ENCODE measurements at places on chromosomes 1 and 21.
A peak's percentile ranks its signal among the peaks of the same experiment; 100 is the strongest.

GRCh38 chr1:229907884-229908638 lies 159.0 kb upstream of the GALNT2 start:
- DNase-seq: no peak

DNA sequence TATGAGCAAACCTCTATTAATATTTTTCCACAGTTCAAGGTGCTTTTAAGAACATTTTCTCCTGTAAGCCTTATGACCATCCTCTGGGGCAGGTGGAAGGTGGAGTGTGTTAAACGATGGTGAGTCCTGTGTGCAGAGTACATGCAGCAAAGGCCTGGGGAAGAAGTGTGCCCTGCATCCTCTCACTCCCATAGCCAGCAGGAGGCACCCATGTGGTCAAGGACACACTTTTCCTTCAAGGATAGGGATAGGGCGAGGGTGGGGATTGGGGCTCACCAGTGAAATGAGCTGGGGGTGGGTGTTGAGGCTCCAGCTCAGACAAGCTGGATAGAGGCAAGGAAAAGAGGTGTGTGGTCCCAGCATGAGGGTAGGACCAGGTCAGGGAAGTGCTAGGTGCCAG lies 120.8 kb upstream of the KCNE2 start:
- no peak for DNase-seq

DNA sequence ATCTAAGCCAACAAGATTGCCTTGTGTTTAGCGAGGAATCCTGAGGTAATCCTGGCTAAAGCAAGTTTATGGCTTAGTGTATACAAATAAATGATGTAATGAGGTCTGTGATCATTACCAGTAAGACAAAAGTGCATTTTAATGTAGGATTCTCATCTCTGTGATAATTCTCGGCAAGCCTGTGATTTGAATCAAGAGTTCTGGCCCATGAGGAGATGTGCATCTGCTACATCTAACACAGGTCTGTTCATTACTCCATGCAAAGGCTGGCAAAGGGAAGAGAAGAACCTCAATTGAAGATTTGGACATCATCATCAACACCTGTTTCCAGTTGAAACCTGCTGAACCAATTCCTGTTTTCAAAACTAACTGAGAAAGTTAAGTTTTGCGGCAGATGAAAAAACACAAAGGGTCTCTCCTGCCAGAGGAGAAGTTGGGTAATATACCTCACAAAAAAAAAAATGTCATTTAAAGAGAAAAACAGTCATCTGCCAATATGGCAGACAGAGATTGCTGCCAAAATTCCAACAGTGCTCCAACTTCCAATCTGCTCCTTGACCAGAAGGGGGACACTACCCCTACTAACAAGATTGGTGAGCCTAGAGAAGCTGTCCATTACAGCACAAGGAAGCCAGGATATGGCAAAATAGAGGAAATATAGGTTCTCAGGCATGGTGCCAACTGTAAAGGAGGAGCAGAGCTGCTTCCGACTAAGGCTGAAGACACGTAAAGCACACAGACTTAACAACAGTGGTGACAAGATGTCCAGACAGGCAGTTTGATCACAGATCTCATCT lies 453.7 kb downstream of the TTLL7 start:
- no peak for DNase-seq

DNA sequence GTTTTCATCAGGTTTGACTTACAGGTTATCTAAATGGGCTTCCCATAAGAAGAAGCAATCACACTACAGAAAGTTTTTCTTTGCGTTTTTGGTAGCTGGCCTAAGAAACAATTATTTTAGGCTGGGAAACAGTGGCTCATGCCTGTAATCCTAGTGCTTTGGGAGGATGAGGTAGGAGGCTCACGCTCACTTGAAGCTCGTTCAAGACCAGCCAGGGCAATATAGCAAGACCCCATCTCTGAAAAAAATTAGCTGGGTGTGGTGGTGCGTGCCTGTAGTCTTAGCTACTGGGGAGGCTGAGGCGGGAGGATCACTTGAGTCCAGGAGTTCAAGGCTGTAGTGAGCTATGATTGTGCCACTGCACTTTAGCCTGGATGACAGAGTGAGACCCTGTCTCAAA lies 1.6 kb upstream of the REN start:
- DNase-seq: no peak

DNA sequence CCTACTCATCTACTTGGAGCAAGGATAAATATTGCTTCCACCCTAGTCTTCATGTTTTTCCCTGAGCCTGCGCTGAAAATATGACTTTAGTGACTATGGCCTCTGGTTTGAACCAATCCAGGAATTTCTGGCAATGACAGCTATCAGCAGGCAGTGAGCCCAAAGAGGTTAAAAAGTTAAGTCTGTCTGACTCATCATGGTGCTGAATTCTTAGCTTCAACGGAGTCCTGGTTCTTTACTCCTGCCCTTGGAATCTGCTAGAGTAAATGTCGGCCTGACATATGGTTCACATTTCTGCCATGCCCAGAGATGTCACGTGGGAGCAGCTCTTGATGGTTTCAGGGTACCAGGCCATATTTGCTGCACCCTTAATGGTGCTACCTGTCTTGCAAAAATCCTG lies 351.6 kb upstream of the PLXNA2 start:
- peak; percentile 10 for DNase-seq

DNA sequence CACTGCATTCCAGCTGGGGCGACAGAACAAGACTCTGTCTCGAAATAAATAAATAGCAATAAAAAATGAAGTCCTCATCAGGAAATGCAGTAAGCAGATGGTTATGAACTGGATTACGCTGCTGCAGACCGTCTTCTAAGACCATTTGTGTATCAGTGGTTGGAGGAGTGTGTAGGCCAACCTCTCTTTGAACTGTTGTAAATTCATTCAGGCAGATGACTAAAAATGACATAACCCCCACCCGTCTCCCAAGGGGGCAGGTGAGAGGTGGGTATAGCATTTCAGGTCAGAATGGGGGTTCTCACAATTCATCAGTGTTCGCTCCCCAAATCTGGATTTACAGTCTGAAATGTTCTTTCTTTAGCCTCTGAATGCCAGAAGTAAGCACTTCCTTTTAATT lies 177.3 kb downstream of the KIF26B start:
- no peak for DNase-seq
